ENCODE measurements at places on chromosomes 4 and X.

GRCh38 chr4:30396772-30397475 is 323.2 kb upstream of the PCDH7 start:
- DNase-seq = no peak

DNA sequence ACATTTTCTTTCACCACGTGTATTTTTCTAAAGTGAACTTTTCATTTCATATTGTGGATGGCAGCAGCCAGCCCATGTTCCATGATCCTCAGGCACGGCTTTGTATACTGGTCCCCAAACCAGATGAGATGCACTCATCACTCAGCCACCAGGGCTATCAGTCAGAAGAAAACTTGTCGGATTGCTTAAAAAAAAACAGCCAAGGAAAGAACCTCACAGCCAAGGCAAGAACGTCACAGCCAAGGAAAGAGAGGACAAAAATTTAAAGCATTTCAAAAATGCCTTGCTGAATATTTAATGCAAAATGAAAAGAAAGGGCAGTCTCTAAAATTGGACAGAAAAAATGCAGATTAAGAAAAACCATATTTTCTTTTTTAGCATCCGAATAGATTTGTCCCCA is 333.3 kb downstream of the PDGFC start:
- DNase-seq = no peak

DNA sequence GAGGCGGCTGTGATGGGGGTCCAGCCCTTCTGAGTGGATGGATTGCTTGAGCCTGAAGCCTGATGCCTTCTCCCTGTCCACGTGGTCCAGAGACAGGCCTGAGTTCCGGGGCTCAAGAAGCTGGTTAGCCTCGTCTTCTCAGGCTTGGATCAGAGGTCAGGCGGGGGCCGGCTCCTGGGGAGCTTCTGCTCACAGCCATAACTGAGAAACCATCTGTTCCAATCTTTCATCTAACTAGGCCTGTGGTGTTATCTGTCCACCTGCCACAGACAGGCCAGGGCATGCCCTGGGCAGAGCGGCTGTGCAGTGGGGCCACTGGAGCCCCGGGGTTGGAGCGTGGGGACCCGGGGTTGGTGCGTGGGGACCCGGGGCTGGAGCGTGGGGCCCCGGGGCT is 63.1 kb downstream of the SORCS2 start:
- no peak for DNase-seq

DNA sequence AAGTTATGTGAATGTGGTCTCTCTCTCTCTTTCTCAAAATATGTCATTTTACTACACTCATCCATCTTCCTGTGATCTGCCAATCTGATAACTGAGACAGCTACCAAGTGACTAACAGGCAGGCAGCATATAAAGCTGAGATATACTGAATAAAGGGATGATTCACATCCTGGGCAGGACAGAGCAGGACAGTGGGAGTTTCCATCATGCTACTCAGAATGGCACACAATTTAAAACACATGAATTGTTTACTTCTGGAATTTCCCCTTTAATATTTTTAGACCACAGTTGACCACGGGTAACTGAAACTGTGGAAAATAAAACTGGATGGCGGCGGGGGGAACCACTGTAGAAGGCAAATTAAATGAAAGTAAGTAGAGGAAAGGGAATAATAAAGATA is 58.6 kb upstream of the DCTD start:
- DNase-seq = no peak

DNA sequence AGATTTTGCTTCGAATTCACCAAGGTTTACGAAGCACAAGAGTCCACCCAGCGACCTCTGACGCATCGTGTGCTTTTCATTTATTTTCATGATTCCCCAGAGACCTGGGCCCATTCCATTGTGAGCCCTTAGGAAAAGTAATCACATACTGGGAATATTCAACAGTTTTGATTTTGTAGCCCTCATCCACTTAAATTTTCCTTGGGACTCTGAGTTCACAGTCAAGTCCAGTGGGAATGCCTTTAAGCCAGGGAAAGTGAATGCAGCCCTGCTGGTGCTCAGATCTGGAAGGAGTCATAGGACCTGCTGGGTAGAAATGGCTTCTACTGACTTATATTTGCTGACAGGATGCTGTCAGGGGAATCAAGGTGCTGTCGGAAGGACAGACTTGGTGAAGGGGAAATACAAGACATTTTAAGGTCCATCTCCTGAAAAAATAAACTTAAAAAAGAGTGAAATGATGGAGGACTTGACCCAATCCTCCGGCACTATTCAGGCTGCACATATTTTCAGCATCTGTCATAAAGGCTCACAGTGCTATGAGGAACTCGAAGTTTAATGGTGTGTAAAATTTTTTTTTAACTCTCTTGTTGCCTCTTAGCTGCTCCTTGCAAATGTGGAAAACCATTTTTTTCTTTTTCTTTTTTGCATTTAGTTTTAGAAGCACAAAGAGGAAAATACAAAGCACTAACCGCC is 204.9 kb downstream of the MID1 start:
- DNase-seq = no peak

DNA sequence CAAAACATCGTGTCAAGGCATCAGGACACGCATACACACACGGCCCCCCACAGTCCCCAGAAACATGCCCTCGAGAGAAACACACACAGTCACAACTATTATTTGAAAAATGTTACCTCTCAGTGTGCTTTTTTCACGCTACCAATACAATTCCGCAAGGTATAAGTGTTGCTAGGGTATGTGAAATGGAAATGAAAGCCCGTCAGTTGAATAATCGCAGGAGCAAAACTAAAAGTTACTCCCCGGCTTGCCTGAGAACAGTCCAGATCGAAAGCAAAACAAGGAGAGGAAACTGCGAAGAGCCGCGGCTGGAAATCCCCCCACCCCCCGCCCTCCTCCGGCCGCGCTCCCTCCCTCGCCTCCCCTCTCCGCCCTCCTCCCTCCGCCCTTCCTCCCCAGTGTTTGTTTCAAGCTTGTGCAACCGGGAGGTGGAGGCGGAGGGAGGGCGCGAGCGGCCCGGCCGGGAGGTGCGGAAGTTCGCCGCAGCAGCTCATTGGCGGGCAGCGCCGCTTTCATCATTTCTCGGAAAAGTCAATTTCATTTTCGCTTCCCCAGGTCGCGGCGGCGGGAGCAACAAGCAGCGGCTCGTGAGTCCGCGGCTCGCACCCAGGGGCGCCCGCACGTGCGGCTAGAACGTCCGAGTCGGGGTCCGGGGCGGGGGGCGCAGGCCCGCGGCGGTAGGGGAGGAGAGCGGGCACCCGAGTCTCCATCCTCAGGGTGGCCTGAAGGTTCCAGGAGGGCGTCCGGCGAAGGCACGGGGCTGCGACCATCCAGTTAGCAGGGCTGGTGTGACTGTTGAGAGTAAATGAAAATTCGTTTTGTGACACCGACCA is at the start of gene IRF2:
TSS of gene IRF2 (minus strand) at position 288 of the 833 bp plus-strand sequence. CDS start 45,486 bp downstream, outside the sequence.
- DNase-seq = peak; percentile 92

DNA sequence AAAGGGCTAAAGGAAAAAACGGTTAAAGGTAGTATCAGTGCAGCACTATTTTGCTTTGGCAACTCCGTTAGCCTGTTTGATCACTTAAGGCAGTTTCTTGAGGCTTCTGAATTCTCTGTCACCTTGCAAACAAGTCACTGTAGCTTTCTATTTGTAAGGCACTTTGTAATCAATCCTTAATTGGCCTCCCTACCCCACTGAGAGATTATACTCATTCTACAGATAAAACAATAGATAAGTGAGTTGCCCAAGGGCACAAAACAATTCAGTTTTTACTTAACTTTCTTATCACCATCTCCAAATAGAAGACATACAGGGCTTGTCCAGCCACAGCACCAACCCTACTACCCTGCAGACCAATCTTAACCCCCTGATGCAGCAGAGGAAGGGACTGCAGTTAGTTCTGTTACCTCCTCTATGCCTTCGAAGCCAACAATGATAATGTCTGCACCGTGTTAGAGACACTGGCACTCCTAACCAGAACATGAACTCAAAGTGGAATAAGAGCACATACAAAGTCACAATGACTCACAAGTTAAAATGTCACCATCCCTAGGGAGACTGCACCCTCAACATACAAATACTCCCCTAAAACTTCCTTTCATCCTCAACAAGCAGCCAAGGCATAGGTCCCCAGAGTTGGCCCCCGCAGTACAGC is 1.7 kb downstream of the TMEM185A start:
- DNase-seq = no peak

DNA sequence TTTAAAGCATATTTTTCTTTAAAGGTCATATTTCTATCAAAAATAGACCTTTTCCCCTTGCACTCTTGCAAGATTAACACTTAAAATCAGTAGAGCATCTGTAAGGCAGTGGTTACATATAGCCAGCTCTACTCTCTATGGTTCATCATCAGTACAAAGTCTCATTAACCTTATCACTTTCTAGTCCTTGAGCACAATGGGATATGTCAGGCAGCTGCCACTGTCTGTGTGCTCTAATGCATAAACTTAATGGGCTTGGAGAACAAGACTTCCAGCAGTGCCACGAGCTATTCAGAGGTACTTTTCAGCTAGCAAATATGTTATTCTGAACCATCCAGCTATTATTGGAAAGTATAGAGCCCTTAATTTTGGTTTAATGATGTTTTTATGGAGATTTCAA is 393.7 kb downstream of the GASK1B start:
- no peak for DNase-seq
